ENCODE measurements at places on chromosomes 4 and X.

GRCh38 chr4:77845400-77845799, 17.2 kb upstream of the MRPL1 start:
- no peak for DNase-seq

GRCh38 chr4:2482693-2483092, 13.8 kb downstream of the RNF4 start:
- DNase-seq, result no peak

DNA sequence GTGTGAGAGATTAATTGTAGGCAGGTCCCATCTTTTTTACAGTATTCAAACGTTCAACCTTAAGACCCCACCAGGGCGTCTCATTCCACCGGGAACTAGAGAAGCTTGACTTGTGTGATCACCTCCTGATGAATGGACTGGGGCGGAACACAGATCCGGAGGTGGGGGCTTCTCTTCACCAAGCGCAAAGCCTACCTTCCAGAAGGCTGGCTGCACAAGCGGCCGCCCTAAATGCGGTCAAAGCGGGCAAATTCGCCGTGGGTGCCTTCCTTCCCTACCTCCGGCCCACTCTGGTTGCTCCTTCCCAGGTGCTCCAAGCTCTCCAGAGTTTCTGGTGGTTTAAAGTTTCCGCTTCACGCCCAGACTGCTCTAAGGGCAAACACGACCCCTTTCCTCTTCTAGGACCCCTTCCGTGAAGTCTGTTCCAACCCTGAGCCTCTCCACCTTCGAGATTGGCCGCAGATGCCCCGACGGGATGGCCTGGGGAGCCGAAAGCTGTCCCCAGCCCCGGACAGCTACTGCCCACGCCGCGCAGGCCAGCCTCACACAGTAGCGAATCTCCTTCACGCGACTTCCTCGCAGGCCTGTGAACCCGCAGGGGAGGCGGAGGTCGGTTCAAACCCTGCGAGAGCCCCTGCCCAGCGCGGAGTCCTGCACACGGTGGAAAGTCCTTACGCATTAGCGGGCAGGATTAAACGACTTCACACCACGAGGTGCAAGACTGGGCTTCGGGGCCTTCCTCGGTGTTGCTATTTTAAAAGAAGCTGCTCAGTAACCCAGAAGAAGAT, 1.6 kb upstream of the WWC2 start:
- DNase-seq, result no peak

DNA sequence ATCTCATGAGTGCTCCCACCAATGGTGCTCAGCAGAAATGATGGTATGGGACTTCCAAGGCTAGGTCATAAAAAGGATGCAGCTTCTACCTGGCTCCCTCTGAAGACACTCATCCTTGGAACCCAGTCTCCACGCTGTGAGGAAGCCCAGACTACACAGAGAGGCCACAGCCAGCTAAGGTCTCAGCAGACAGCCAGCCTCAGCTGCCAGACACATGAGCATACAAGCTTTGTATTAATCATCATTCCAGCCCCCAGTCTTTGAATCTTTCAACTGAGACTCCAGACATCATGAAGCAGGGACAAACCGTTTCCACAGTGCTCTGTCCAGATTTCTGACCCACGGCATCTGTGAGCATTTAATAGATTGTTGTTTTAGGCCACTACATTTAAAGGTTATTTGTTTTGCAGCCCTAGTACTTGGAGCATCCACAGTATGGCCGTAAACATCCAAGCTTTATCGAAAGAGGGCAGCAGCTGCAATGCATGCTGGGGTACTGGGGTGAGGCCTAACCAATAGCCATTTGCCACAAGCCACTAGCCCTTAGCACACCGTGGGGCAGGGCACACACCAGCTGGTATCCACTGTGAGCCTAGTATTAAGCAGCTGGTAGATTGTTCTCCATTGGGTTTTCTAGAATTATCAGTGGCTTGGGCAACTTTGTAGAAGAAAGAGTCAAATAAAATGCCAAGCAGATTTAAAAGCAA, 449.1 kb downstream of the BCOR start:
- no peak for DNase-seq

- DNase-seq, result peak; percentile 31
These were observed 90.7 kb downstream of the NDST3 start for GRCh38 chr4:118124997-118125396.

DNA sequence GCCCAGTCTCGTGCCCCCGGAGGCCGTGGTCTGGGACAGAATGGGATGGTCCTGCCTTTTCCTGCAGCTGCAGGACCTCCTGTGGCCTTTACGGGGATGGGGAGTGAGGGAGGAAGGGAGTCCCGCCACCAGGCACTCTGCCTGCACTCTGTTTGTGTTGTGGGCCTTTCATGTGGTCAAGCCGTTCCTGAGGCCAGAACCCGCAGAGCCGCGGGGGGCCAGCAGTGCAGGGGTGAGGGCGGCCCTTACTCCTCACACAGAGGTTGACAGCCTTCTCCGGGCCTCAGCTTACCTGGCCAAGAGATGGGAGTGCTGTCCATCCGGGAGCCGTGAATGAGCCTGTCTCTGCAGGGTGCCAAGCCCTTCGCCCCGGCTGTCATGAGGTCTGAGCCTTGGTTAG, 230.7 kb downstream of the AFAP1 start:
- no peak for DNase-seq

- DNase-seq, result no peak
These were observed at the start of gene FLNA for GRCh38 chrX:154374313-154375155. TSS of gene FLNA (minus strand) at chrX:154374634. CDS start at chrX:154371245, 3,389 bp downstream.

DNA sequence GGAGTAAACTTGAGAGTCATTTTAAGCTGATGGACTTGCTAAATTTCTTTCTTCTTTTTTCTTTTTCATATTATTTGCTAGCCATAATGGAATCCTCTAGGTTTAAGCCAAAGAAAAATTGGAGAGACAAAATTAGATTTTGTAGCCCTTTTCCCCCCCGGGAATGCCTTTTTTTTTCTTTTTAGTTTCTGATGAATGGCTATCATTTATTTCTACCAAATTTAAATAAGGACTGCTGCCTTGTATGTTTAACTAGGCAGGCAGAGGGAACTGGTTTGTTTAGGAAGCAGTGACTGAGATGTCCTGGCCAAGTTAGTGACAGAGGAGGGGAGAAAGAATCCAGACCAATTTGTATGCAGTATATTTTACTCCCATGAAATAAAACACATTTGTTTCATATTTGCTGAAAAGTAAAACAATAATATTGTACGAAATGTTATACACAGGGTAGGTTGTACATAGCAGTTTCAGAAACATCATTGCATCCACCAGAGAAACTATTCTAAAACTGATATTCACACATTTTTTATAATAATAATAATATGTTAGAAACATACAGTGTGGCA, 5.7 kb downstream of the PITX2 start:
- no peak for DNase-seq

- DNase-seq, result peak; percentile 62
These were observed 18.9 kb upstream of the PCDH10 start for GRCh38 chr4:133130171-133130570.
